ENCODE measurements at places on chromosomes 7 and 10.
A peak's percentile ranks its signal among the peaks of the same experiment; 100 is the strongest.

GRCh38 chr7:21636694-21637093 is 93.9 kb downstream of the DNAH11 start:
- DNase-seq: no peak

DNA sequence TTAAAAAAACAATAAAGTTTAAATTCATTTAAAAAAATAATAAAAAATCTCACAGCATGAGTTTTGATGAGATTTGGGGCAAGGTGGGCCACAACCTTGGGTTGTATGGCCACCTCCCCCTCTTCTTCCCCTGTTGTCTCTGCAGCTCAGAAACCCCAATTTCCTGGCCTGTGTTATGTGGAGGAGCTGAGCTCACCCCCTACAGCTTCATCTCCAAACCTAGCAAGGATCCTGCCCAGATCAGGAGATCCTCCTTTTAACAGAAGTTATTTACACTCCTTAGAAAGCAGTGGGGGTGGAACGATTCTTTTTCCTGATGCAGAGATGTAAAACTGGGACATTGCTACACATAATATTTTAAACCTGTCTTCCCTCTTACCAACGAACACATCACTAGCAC is 6.9 kb upstream of the SH2D4B start:
- DNase-seq: no peak

- DNase-seq: no peak
These were observed 347.0 kb downstream of the GPAM start for GRCh38 chr10:111836571-111836970.

DNA sequence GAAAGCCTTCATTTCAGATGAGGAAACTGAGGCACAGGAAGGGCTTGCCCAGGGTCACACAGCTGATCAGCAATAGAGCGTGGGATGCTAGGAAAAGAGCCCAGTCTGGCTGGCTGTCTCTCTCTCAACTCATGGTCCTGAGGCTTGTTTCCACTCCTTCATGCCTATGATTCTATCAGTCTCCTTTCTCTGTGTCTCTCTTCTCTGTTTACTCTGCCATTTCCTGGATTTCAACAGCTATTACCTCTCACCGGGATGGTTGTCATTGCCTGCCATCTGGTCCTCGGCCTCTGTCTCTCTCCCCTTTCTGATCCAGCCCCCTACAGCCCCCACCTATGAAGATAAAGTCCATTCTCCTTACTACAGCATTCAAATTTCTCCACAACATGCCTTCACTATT is 93.3 kb upstream of the AGBL3 start:
- no peak for DNase-seq

- DNase-seq: no peak
These were observed 223.7 kb downstream of the MAD1L1 start for GRCh38 chr7:2008936-2009540.

DNA sequence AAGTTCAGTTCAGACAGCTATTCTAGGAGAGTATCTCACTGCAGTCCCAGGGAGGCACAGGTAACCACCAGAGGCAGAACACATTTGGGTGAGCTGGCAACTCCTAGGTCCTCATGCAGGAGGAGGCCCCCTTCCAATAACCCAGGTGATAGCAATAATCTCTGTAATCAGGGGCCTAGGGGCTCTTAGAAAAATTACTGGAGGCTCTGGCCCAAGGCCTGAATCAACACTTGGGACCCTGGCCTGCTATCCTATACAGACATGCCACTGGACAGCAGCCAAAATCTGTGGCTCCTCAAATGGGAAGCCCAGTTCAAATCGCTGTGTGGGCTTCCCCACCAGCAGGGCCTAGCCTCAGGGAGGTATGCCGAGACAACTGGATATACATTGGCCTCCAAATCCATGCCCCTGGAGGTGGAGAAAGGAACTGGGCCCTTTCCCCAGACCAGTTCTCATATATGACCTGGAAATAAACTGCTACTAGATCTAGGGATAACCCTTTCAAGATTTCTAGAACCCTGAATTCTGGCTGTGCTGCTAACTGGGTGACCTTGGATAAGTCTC is 1.6 kb downstream of the AVPI1 start:
- DNase-seq: peak; percentile 20

DNA sequence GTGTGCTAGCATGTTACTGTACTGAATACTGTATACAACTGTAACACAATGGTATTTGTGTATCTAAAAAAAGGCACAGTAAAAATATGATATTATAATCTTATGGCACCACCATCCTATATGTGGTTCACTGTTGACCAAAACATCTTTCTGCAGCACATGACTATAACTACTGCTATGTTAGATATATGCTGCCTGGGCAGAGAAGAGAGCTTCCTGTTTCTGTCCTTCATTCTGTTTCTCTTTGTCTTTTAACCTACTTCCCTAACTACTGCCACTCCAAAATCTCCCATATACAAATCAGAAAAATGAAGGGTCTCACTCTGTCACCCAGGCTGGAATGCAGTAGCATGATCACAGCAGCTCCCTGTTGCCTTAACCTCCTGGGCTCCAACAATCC is 8.8 kb upstream of the FGL2 start:
- no peak for DNase-seq

GRCh38 chr7:129496653-129497052 is 5.7 kb upstream of the SMKR1 start:
- no peak for DNase-seq

DNA sequence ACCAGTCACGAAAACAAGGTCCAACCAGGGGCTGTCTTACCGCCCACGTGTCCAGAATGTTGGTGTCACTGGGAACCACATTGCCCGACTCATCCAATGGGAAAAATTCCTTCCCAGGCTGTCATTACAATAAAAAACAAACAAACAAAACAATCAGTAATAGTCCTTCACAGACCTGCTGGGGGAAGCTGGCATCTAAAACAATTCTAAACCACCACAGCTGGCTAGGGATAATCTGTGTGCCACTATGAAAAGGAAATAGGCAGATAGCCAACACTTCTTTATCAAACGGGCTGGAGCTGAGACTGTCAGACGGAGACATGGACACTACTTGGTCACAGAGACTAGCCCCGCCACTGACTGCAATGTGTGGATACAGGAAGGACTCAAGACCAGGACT is 9.2 kb downstream of the AKR1B1 start:
- DNase-seq: no peak

DNA sequence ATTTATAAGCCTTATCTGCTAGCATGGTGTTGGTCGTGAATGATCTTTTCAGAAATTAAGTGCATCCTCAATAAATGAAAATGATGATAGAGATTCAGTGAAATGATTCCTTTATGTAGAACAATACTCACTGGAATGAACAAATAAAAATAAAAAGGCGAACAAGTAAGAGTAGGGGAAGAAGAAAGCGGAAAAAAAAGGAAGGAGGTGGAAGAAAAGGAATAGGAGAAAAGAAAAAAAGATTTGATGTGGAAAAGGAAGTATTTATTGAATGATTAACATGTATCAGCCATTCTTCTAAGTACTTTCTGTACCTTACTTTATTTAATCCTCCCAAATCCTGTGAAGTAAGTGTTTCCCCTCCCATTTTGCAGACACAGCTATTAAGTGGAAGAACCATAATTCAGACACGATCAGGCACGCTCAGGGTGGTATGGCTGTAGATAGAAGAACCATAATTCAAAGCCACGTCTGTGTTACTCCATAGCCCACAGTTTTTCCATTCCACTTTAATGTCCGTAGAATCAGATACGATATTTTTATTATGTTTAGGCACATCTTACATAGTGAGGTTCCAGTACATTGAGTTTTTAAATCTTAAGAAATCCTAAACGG is 156.2 kb upstream of the LAMB4 start:
- no peak for DNase-seq

- no peak for DNase-seq
These were observed 27.2 kb downstream of the GARIN1A start for GRCh38 chr7:128699196-128699712.

DNA sequence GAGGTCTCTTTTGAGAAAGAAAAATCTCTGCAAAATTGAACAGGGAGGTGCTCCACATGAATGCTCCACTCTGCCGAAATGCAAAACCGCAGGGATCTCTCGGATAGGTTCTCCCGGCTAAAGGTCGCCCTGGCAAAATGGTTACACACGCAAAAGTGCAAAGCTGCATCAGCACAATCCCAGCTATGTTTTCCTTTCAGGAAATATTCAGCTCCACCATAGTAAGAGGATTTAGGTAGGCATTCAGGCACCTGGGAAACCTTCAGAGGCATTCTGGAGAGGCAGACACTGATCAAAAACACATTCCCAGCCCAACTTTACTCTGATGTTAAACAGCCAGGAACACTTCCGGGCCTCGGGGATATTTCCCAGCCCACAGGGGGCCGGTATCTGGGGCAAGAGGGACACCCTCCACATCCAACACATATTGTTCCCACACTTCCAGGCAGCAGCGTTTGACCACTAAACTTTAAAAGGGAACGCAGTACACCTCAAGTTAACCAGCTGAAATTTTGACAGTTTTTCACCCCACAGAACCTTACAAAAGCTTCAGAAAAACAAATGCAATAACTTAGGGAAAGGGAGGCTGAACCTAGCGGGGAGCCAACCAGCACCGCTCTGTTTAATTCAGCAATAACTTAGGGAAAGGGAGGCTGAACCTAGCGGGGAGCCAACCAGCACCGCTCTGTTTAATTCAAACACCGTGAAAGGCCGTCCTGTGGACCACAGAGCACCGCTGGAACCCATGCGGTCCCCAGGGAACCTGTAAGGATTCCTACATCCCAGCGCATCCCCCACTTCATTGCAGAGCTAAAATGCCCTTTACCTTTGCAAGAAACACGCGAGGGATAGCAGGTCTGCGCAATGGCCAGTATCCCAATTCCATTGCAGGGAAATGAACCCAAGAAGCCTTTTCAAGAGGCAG is 45.9 kb downstream of the TNS3 start:
- DNase-seq: no peak

GRCh38 chr10:60236869-60237524 is 152.7 kb downstream of the ANK3 start:
- DNase-seq: no peak

Data from SHP77 (cell line).